ENCODE measurements at places on chromosomes 7 and 10.

DNA sequence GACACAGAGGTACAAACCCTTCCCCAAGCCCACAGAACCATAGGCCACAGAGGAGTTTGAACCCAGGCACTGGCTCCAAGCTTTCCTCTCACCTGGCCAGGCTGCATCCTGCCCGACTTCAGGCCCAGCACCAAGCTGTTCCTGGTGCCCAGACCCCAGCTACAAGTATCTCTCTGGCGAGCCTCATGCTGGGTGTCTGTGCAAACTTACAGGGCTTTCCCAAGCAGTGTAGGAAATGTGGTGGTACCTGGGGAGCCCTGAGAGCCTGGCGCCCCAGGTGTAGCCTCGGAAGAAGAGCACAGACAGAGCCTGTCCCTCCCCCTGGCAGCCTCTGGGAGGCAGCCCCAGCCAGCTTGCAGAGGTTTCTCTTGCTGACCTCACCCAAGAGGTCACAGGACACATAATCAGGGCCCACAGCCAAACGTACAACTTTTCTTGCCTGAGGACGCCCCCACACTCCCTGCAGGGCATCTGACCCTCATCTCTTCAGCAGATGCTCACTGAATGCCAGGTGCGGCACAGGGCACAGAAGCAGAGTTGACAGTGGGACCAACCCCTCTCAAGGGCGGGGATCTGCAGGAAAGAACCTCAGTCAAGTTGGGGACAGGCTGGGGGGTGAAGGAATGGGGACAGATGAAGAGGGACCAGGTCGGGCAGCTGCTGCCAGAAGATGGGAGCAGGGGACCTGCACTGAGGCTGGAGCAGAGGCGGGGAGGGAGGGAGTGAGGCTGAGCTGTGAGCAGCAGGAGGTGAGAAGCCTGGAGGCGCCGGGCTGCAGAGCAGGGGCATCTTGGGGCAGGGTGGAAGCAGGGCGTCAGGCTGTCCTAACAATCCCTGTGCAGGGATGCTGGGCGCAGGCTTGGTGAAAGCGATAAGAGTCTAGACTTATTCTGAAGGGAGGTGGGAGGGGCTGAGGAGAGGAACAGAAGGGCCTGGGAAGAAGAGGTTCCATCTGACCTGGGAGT lies 16.3 kb upstream of the MYL7 start:
- DNase-seq: no peak

DNA sequence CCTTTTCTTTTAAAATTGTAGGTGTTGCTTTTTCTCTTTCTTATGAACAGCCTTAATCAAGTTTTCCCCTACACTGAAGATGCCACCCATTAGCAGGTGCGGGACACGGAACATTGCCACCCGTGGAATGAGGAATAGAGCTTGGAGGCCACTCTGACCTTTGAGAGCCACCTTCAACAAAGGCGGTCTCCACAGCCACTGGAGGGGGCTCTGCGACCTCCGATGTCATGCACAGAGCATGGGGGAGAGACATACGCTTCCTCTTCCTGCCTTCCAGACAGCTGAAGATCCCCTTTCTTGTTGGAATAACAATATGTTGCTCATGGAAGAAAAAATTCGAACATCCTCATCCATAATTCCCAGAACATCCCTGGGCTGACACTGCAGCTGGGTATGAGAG lies 39.1 kb downstream of the ADARB2 start:
- DNase-seq: no peak

DNA sequence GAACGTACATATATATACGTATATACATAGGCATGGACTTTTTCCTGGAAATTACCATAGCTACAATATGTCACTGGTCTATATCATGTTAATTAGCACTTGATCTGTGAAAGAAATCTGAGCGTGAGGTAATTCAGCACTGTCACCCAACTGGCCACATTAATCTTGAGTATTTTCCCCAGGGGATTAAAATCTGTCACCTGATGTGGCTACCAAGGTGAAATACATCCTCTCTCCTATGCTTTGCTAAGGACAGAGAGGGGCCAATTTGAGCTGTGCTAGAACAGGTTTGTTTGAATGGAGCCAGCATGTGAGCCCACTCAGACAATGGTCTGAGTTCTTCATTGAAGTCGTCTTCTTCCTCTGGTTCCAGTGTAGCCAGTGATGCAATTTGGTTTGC lies 33.3 kb downstream of the CYCS start:
- no peak for DNase-seq

DNA sequence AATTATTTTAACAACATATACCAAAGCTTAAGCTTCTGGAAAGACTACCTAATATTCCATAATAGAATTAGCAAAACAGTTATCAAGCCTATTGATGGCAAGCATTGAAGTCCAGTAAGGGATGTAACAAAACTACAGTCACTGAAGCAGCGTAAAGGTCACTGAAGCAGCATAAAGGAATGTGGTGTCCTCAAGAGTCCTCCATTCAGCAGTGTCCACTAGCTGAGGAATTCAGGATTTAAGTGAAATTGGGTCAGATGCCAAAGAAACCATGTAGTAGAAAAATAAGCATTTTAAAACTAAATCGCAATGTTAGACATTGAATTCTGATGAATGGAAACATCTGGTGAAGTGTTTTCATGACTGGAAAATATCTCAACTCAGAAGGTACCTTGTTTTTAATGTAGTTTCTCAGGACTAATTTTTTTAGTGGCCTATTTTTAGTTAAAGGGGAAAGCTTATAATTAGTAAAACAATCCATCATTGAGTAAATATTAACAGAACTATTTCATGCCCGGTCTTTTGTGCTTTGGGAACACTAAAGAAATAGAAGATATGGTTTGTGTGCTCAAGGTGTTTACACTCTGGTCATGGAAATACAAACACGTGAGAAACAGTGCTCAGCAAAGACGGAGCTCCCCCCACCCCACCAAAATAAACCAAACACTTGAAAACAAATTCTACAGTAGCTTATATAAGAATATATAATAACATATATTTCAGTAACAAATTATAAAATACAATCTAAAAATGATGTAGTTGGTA lies 121.4 kb downstream of the CDK14 start:
- DNase-seq: no peak

GRCh38 chr10:11887381-11888227 lies 64.4 kb downstream of the PROSER2 start:
- DNase-seq: no peak

GRCh38 chr10:89032141-89032891 lies 41.7 kb downstream of the FAS start:
- DNase-seq: no peak

DNA sequence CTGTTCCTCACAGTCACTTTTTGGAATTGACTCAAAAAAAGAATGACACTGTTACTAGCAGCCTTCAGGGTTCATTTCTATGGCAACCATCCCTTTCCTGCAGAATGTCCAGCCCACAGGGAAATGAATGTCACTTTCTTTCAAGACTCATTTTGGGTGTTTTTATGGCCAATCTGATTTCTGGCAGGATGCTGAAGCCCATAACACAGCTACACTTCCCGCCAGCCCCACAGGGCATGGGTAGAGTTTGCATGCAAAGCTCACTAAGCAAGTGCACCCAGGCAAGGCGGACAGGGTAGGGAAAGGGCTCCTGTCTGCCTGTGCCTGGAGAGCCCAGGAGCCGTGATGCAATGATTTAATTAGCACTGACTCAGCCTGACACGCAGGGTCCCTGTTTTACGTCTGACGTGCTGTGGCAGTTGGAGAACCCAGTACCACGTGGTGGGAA lies 26.1 kb upstream of the GPAM start:
- no peak for DNase-seq

DNA sequence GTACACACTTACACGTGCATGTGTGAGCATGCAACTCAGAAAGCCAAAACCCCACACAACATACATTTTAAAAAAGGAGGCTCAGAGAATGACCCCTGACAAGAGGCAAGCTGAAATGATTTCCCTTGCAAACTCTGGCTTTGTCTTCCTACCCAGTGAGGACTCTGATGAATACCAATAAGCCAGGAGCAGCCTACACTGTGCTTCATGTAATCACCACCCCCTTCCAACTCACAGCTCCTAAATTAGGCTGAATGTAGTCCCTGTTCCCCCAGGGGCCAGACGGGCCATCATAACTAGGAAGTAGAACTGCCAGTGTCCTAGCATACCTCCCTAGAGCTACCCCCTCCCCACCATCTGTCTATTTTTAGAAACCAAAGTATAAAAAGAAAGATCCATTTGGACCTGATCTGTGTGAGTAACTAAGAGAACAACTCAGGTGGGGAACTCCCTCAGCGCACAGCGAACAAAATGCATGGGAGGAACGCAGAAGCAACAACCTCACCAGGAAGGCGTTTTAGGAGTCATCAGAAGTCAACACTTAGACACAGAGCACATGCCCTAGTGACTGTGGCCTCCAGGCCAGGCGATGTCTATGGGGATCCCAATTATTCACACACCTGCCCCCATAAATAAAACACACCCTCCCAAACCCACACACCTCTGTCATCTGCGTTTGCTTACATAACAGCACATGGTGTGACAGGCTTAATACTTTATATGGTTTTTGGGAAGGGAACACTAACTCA lies 1.9 kb downstream of the DGKI start:
- DNase-seq: no peak

- DNase-seq: no peak
Measured at GRCh38 chr10:33095867-33096815, 138.1 kb upstream of the ITGB1 start.

DNA sequence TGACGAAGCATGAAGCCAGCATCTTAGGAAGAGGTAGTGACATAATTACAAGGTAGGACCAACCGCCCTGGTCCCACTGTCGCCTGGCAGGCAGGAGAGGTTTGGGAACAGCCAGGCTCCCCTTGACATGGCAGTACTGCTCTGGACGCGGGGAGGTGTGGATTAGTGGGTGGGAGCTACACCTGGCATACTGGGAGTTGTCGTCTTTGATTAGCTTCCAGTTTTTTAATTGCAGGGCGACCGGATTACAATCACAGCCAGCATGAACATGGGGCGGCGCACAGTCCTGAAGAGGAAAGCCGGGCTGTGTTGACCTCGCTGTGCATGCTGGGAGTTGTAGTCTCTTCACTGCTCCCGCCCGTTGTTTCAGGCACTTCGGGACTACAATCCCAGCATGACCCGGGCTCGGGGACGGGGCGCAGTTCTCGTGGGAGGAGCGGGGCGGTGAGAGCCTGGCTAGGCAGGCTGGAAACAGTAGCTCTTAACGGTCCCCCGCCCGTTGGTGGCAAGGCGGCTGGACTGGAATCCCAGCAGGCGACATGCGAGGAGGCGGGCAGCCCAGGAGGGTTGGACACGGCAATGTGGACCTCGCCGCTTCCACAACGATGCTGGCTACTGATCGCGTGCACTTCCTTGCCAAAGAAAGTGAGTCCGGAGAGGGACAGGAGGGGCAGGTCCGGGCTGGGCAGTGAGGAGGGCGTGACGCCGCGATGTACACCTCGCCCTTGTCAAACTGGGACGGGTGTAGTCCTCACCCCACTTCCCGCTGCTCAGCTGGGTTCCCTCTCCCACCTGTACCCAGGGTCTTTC lies 98.0 kb upstream of the ZNF722 start:
- DNase-seq: no peak

DNA sequence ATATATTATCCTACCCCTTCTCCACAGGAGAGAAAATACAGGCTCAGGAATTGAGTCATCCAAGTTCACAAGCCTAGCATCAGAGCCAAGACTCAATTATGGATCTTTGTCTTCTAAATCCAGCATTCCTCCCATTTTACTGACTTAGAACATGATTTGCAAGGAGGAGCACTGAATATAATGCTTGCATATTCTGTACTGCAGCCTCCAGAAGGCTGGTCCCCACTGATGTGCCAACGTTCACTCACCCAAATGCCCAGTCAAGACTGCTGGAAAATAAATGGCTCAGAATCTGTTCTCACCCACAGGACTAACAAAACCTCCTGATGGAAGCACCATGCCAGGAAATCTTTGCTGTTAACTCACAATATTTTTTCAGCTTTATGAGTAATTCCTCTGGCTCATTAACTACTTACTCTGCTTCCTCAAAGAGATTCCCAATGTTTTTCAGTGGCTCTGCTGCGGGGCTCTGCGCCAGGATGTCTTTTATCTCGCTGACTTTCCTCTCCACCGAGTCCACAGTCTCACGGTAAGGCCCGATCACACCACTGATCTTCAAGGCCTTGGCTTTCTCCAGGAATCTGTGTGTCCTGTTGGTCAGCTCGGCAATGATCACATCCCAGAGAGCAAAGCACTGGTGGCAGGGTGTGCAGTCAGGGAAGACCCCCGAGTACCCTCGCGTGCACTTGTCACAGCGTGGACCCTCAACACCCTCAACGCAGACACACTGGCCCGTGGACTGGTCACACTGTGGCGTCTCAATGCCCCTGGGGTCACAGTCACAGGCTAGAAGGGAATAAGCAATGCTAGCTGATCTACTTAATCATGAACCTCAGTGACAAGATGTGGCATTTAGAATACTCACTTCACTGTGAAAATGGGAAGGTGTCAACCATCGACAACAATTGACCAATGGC lies 48.8 kb downstream of the DLD start:
- DNase-seq: no peak

- DNase-seq: no peak
Measured at GRCh38 chr7:156943091-156944041, 6.1 kb upstream of the NOM1 start.

GRCh38 chr7:47204709-47205108 lies 377.2 kb downstream of the TNS3 start:
- DNase-seq: no peak

DNA sequence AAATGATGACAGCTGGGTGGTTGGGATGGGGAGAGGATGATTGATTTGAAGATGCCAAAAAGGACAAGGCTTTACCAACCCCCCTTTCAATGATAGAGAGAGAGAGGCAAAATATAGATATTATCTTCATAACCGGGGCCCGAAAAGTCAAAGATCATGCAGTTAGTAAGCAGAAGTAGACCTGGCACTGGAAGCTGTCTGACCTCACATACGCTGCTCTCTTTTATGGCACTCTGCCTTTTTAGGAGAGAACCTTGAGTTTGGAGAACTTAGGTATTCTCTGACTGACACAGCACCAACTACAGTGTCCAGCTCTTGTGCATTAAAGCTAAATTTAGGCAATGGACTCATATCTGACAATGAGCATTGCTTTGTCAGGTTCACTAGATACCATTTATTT lies 30.7 kb downstream of the CNNM2 start:
- no peak for DNase-seq

Data from NCI-H187 (cell line).